ENCODE measurements at places on chromosomes 6 and 20. TPM values are rescaled to one million over a fixed set of nuclear protein-coding genes. Genes with fewer than 3 reads are reported as not detected.

ASIP gene
- total RNA-seq = not detected

PRR18 gene
- 0.12 TPM for total RNA-seq

RBCK1 gene
- total RNA-seq = 81.3 TPM

CLPSL1 gene
- total RNA-seq = not detected

HLA-DQB2 gene
- total RNA-seq = not detected

ZNF334 gene
- total RNA-seq = 9.4 TPM

MAP1LC3A gene
- 24.3 TPM for total RNA-seq

MICAL1 gene
- 19.6 TPM for total RNA-seq

SLC13A3 gene
- 2.5 TPM for total RNA-seq

SCUBE3 gene
- total RNA-seq = 74.9 TPM

PMEPA1 gene
- total RNA-seq = 2.4 TPM

HLA-DPB1 gene
- 14.3 TPM for total RNA-seq

GRCh38 chr6:13678255-13678983 lies 33.2 kb downstream of the RANBP9 start:
- DNase-seq = no peak

DNA sequence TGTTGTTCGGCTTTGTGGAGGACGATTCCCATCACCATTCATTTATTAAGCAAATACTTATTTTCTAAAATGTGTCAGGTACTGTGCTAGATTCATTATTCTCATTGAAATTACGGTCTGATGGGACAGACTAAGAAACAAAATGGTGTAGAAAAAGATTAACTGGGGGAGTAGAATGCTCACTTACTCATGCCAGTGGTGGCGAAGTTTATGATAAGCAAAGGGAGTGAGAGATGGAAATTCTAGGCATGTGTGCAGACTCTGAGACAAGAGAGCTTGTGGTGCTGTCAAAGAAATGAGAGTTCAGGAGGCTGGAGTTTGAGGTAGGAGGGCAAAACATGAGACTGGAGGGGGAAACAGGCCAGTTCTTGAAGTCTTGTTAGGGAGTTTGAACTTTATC lies 896 bp downstream of the RPP21 start:
- DNase-seq = no peak

GRCh38 chr20:10619427-10619826 lies 54.4 kb downstream of the JAG1 start:
- DNase-seq = no peak

DNA sequence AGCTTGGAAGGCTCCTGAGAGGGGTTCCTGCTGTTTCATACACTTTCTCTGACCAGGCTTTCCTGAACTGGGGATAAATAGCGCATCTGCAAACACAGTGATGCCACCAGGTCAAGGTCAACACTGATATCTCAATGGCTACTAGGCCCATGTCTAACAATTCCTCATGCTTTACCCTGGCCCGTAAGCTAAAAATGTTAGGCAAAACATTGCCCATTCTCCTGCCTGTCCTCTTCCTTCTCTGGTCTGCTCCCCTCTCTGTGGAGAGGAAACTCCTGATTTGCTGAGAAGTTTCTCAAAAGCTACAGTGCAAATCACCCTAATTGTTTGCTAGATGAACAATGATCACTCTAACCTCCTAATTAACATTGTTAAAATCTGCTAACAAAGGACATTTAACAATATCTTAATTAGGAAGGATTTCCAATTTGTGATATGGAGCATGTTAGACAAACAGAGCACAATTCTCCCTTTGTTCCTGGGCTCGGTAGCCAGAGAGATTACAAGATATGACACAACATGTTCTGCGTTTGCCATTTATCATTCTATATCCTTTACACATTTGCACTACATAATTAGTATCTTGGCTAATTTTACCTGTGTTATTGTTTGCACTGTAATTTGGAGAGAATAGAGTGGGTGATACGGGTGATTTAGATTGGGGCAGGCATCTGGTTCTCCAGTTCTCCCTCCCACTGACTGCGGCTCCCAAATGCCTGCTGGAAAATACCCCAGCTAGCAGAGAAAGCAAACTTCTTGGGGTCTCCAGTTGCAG lies 266.8 kb downstream of the CD83 start:
- DNase-seq = no peak

DNA sequence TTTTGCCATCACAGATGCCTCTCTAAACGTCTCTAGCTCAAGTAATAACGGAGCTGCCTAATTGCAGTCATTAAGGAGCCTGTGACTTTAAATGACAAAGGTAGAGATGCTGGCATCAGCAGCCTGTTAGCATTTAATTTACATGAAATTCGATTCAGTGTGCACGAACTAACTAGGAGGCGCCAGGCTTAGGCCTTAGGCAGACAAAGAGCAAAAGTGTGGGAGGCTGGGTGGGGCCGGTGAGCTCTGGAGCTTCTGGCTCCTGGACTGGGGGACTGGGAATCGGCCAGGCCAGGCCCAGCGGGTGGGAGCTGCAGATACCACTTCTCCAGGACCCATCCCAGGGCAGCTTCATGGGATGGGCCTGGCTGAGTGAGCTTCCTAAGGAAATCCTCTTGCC lies 170.0 kb upstream of the AGPAT4 start:
- no peak for DNase-seq

DNA sequence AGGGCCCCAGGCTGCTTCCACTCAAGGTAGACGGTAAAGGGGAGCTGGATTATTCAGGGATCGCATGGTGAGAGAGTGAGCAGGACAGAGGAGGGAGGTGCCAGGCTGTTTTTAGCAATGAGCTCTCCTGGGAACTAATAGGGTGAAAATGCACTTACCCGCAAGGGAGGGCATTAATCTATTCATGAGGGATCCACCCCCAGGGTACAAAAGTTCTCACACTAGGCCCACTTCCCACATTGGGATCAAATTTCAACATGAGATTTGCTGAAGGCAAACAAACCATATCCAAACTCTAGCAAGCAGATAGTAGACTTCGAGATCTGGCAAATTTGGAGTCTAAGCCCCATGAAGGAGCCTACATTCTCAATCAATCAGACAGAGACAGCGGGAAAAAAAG lies 408.6 kb downstream of the RNF144B start:
- DNase-seq = no peak

GRCh38 chr6:32920715-32921114 lies 20.1 kb downstream of the HLA-DMB start:
- no peak for DNase-seq

DNA sequence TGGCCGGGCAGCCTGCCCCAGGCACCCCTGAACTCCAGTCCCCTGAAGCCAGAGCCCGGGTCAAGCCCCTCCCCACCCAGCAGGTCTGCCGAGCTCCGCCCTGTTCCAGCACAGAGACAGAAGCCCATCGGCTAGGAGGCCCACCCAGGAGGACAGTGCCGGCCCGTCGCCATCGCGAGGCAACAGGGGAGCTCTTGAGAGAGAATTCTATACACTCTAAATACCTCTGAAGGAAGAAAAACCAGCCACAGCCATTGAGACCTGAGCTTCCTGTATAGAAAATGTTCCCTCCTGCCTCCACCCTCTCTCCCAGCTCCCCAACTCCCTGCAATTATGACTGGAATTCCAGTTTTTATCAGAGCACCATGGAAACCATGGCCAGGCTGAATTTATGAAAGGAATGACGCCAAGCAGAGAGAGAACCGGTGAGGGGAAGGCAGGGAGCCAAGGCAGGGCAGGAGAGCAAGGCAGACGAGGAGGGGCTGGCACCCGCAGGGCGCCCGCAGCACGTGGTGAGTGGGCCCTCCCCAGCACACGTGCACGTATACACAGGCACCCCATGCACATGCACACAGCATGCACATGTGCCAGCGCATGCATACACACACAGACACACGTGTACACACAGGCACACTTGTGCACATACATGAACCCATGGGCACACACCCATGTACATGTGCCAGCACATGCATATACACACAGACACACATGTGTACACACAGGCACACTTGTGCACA lies 27.6 kb upstream of the MRGBP start:
- peak; percentile 33 for DNase-seq

GRCh38 chr20:43755390-43755789 lies 28.6 kb upstream of the GTSF1L start:
- DNase-seq = peak; percentile 67

- no peak for DNase-seq
Observed at GRCh38 chr6:42436825-42437224, 14.9 kb downstream of the TRERF1 start.

- DNase-seq = no peak
Observed at GRCh38 chr6:117681162-117681741, 6.0 kb downstream of the NUS1 start.

DNA sequence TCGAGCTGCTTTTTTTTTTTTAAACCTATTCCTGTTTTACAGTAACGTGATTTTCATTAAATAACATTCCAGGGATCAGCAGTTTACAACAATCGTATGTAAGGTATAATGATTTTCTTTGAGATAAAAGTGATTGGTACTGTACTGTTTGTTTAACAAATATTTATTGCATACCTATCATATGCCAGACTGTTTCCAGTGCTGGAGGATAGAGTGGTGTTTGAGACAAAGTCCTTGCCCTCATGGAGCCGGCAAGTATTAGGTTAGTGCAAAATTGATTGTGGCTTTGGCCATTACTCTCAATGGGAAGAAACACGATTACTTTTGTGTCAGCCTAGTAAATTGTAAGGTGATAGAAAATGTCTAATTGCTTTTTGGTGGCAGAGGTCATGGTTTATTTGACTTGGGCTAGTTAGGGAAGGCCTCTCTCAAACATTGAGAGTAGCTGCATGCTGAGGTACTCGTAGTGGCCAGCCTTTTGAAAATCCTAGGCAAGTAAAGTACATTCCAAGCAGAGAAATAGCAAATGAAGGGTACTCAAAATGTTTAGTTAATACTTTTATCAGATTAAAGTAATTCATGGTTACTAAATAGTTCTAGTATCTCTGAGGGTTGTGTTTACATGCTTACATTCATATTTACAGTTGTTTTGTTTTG lies 35.6 kb downstream of the PHF3 start:
- DNase-seq = no peak

- DNase-seq = no peak
Observed at GRCh38 chr6:8525370-8525769, 90.0 kb upstream of the SLC35B3 start.

GRCh38 chr20:651713-652614 lies 1.0 kb downstream of the SRXN1 start:
- peak; percentile 56 for DNase-seq

DNA sequence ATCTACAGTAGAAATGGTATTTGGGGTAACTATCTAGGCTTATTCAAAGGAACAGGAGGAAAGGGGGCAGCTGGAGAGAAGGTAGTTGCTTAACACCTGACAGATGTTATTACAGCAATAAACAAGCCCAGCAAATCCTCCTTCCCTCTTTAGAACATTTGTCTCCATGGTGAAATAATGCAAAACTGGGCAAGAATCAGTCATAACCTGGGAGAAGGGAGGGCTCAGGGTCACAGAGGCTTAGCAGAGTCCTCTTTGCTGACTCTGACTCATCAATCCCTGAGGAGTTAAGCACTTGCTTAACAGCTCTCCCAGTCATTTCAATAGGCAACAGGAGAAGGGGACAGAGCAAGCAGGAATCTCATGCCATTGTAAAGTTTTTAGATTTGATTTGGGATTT lies 230.3 kb downstream of the IBTK start:
- DNase-seq = peak; percentile 11

DNA sequence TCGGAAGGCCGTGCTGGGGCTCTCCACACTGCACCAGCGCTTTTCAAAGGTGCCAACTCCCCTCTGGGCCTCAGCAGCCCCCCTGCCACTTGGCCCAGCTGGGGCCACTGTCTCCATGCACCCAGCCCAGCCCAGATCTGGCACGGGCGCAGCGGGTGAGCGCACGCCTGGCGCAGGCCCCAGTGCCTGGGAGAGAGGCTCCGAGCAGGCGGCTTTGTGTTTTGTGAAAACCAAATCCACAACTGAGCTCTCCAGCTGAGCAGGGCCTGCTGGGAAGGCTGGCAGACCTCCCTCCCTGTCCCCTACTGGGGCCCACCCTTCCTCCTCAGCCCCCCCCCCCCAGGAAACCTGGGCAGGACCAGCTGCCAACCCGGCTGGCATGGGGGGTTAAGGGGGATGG lies 17.0 kb downstream of the MDGA1 start:
- DNase-seq = no peak

DNA sequence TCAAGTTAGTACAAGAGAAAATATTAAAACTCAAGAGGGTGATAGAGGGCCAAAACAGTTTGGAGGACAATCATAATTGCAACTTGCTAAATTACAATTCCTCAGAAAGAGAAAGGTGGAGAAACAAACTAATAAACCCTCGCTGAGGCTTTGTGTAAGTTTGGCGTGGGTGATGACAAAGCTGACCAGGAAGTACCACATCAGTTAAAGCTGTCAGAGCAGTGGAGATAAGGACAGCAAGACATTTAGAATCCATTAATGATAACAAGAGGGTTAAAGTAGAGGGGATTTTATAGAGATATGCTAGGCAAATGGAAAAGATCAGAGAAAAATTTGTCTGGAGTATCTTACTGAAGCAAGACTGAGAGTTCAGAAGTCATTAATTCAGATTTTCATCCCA lies 334.4 kb downstream of the TFAP2B start:
- DNase-seq = no peak

- no peak for DNase-seq
Observed at GRCh38 chr6:47137073-47137472, 94.9 kb upstream of the ADGRF1 start.

GRCh38 chr6:90375681-90376439 lies 79.2 kb upstream of the BACH2 start:
- DNase-seq = no peak

DNA sequence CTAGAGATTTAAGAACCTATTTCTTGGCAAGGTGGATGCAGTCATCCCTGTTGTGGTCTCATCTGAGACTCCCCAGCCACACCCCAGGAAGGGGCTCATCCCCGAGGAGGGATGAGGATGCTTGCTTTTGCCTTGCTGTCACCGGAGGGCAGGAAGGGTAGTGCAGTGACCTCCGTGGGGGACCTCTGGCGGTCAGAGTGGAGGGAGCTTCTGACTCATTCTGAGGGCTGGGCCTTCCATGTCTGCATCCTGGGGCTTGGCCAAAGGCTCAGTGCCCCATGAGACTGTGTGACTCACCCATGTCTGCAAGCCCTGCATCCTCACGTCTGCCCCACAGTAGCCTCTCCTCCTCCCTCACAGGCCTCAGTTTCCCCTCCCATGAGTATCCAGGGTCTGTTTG lies 38.7 kb downstream of the UQCC2 start:
- no peak for DNase-seq

DNA sequence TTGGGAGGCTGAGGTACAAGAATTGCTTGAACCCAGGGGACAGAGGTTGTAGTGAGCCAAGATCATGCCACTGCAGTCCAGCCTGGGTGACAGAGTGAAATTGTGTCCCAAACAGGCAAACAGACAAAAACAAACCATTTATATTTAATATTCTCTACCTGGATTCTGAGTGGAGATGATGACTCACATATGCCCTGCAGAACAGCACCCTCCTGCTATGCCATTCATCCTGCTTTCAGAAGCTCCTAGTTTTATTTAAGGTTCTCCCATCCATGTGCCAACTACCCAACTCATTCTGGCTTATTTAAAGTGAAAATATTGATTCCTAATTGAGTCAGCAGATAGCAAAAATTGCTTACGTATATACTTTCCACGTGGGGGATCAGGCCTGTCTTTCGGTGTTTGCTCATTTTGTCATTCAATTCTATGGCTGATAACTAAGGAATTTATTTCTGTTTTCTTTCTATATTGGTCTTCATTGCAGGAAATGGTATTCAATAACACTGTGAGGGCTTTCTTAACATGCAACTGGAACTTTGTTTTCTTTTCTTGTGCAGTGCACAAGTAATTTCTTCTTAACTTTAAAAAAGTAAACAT lies 459.1 kb upstream of the JAG1 start:
- no peak for DNase-seq

- DNase-seq = no peak
Observed at GRCh38 chr20:17939622-17940223, 28.9 kb downstream of the SNX5 start.

Measured in cardiac muscle cell (in vitro differentiated cells and primary cell).